CD14-positive monocyte (primary cell): ENCODE measurements at places on chromosomes 2 and 18. TPM values are rescaled to one million over a fixed set of nuclear protein-coding genes. Genes with fewer than 3 reads are reported as not detected.

Gene SERPINB12
- polyA plus RNA-seq: not detected

Gene VWA3B
- not detected for polyA plus RNA-seq

Gene AQP12B
- not detected for polyA plus RNA-seq

Gene CYP27C1
- polyA plus RNA-seq: not detected in 2 replicates

Gene UGT1A4
- not detected for polyA plus RNA-seq

Gene TYMS
- not detected for polyA plus RNA-seq

Gene TUBA4B
- polyA plus RNA-seq: not detected

Gene COL4A3
- polyA plus RNA-seq: not detected

- no peak for DNase-seq
Observed at GRCh38 chr2:122543815-122544214, 788.4 kb downstream of the TSN start.

- DNase-seq: no peak
Observed at GRCh38 chr2:141341444-141341843, 789.4 kb downstream of the LRP1B start.

GRCh38 chr2:98870516-98871158, 65.4 kb downstream of the CRACDL start:
- DNase-seq: no peak

GRCh38 chr18:48646976-48647375, 108.1 kb downstream of the CTIF start:
- no peak for DNase-seq

- no peak for DNase-seq
Observed at GRCh38 chr2:18745431-18746272, 156.3 kb upstream of the NT5C1B start.

DNA sequence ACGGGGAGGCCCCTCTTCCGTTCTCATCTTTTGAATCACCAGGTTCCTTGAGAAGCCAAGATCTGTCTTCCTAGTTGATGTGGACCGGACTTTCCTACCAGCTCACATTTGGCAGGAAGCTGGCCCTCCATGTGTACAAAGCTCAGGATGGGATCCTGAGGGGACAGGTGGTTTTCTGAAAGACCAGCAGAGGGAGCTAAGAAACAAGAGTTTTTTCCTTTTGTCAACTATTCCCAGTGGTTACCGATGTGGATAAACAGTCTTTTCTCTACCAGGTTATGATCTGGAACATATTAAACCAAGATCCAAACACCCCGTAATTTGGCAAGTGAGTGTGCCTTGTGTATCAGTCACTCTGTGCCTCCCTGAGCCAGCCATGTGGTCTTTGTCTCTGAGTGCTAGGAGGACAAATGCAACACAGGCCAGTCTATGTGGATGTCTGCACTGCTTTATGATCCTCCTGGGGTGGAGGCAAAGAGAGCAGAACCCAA, 25.1 kb upstream of the ARHGAP25 start:
- DNase-seq: peak; percentile 60

GRCh38 chr18:24485681-24486080, 25.2 kb downstream of the HRH4 start:
- no peak for DNase-seq

- DNase-seq: no peak
Observed at GRCh38 chr2:216083464-216084281, 2.0 kb downstream of the TMEM169 start.

DNA sequence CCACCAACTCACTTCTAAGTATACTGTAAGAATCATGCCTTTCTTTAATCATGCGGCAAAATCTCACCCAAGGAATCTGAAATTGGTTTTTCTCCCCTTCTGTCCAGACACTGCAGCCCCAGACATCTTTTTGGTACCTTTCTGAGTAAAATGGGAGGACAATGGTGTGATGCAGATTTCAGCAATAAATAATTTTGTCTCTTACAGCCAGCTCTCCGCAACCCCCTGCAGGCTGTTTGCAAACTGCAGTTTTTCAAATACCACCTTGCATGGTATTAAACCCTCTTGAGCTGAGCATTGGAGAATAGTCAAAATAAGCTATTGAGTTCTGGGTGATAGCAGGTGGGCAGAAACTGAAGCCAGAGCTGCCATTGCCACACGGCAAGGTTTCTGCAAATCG, 32.2 kb downstream of the GPR39 start:
- peak; percentile 4 for DNase-seq

DNA sequence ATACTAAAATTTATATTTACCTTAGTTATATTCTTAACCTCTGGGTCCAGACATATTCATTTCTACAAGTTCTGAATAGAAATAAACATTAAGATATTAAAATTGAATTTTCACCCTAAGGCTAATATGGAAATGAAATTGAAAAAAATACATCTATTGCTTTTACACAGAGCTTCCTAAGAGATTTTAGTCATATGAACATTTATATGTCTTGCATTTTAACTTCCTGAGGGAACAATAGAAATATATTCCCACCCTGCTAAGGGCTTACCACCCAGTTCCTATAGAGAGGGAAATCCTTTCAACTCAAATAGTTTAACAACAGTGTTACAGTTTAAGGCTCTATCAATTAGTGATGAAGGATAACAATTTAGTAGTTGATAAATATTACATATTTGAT, 60.5 kb downstream of the SOCS6 start:
- no peak for DNase-seq

DNA sequence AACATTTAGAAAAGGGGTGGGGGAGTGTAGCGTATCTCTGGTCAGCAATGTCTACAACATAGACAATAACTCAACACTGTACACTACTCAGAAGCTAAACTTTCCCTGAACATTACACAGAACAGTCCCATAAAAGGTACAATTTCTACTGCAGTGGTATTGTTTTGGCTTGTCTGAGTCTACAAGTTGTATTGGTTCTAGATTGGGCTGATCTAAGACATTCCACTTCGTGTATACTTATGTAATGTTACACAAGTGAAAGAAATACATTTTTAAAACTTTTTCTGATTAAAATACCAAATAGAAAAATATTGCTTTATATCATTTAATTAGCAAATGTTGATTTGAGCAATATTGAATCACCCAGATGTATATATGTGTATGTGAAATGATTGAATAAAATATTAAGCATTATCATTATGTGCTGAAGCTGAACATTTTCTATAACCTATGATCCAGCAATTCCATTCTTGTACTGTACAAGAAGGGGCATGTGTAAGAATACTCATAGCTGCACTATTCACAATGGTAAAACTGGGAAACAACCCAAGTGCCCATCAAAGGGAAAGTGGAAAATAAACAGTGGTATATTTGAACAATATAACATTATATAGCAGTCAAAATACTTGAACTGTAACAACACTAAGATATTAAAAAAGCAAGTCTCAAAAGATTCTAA, 52.4 kb downstream of the VSNL1 start:
- no peak for DNase-seq

GRCh38 chr18:10242936-10243680, 211.3 kb upstream of the APCDD1 start:
- DNase-seq: no peak

GRCh38 chr18:45642238-45642637, 27.0 kb downstream of the SLC14A2 start:
- no peak for DNase-seq

DNA sequence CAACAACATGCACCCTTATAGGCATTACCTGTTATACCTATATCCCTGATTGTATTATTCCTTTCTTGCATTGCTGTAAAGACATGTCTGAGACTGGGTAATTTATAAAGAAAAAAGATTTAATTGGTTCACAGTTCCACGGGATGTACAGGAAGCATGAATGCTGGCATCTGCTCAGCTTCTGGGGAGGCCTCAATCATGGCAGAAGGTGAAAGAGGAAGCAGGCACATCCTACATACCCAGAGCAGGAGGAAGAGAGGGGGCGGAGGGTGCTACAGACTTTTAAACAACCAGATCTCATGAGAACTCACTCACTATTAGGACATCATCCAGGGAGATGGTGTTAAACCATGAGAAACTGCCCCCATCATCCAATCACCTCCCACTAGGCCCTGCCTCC, 191.7 kb upstream of the SPHKAP start:
- no peak for DNase-seq
